ENCODE measurements at places on chromosomes 6 and 20. TPM values are rescaled to one million over a fixed set of nuclear protein-coding genes. Genes with fewer than 3 reads are reported as not detected.

DNA sequence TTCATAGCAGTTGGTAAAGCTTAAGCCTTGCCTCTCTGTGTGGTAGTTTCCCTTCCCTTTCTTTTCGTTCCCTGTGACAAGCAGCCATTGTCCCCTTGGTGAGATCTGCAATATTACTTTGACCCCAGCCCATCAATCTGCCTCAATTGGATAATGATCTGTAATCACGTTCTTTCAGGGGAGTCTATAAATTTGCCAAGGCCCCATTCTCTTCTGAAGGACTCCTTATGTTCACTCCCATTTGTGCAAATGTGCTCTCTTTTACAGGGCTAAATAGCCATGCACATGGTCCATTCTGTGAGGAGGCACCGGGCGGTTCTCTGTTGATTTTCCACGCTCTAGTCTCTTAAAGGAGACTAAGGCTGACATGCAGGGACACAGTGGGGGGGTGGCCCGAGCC, 660.4 kb upstream of the SLC35B3 start:
- no peaks in the 10 kb centered on the region for H3K27me3 ChIP-seq
- H3K27ac ChIP-seq = no peak overlapping the region
- H3K36me3 ChIP-seq = no peaks in the 10 kb centered on the region
- no peak overlapping the region for H3K4me3 ChIP-seq

Gene SNX21
- 18.3 TPM for total RNA-seq

- H3K36me3 ChIP-seq = no peaks in the 10 kb centered on the region
- H3K27me3 ChIP-seq = no peaks in the 10 kb centered on the region
- peak overlapping the region; percentile 92 for H3K4me3 ChIP-seq
- H3K4me1 ChIP-seq = no peaks in the 10 kb centered on the region
- peak; percentile 30 for DNase-seq
These were observed 42.4 kb downstream of the POPDC3 start for GRCh38 chr6:105137388-105137787.

DNA sequence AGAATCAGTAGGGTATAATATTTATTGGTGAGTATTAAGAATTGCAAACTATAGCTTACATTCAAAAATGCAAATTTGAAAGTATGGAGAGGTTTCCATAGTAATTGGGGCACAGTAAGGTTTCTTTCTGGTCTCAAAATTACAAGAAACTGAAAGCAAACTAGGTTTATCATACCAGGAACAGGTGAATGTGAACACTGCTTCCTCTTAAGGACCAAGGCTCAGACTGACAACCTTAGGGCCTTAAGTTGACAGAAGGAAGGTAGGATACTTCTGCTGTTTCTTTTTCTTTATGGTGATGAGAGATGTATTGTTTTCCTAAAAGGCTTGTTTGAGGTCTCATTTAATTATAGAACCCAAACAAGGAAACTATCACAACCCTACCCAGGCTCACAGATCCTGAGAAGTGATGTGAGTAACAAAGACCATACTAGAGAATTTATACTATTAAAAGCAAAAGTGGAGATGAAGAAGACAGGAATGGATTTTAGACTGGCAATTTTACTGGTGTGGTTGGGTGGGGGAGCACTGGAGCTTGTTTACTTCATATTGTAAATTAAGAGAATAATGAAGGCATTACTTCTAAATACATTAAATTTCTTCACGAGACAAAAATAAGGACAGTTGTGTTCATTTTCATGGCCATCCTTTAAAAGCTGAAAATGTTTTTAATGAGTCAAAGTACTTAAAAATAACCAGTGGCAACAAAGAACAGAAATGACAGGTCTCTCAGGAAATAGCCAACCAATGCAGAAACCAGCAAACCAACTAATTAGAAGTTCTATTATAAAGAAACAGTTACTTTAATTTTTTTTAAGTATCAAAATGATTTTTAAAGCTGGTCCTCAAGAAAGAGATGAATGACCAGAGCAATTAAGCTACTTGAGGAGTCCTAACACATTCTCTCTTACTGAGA, 21.3 kb downstream of the STAU1 start:
- H3K4me3 ChIP-seq = no peak overlapping the region
- no peaks in the 10 kb centered on the region for H3K27me3 ChIP-seq
- DNase-seq = no peak

Gene KCNB1
- total RNA-seq = 2.6 TPM

Gene ARG1
- total RNA-seq = not detected

DNA sequence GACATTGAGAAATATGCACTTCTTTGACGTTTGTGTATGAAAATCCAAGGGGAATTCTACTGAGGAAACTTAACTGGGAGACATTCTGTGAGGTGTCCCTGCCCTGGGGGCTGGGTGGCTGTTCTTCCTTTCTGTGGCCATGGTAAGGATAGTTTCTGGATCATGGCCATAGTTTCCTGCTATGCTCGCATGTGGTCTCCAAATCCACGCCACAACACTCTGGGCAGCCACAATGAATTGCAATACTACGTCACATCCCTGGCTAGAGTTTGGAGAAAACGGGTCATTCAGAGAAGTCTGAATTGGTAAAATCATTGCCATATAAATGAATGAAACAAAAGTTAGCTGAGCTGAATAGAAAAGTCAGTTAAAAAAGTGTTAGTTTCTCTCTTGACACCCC, 230.6 kb downstream of the UTRN start:
- no peaks in the 10 kb centered on the region for H3K27me3 ChIP-seq
- H3K4me1 ChIP-seq = no peaks in the 10 kb centered on the region
- H3K36me3 ChIP-seq = peaks cover 23% of the 10 kb centered on the region
- no peak for DNase-seq

GRCh38 chr6:35810971-35811698, 6.0 kb downstream of the LHFPL5 start:
- H3K27me3 ChIP-seq = peaks cover 14% of the 10 kb centered on the region
- H3K27ac ChIP-seq = no peak overlapping the region
- DNase-seq = no peak
- H3K4me1 ChIP-seq = no peaks in the 10 kb centered on the region
- no peaks in the 10 kb centered on the region for H3K36me3 ChIP-seq

Gene ELOVL4
- 0.09 TPM for total RNA-seq

Gene CD24
- total RNA-seq = not detected

DNA sequence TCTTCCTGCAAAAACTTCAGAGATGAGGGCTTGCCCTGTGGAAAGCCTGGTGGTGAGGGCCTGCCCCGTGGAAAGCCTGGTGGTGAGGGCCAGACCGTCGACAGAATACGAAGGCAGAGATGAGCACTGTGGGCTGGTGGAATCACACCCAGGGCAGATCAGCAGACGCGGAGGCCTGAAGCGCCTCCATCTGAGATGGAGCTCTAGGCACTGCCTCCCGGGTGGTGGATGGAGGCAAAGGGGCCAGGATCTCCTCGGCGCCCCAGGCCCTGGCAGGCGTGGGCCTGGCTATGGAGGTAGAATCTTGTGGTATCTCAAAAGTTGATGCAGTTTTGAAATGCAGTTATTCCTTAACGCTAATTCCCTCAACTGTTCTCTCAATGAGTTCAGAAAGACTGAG, 104.8 kb downstream of the PSMB1 start:
- H3K4me3 ChIP-seq = no peak overlapping the region
- no peaks in the 10 kb centered on the region for H3K36me3 ChIP-seq
- H3K4me1 ChIP-seq = no peaks in the 10 kb centered on the region
- DNase-seq = no peak
- no peak overlapping the region for H3K27ac ChIP-seq
- no peaks in the 10 kb centered on the region for H3K27me3 ChIP-seq

Gene BPIFB1
- not detected for total RNA-seq

DNA sequence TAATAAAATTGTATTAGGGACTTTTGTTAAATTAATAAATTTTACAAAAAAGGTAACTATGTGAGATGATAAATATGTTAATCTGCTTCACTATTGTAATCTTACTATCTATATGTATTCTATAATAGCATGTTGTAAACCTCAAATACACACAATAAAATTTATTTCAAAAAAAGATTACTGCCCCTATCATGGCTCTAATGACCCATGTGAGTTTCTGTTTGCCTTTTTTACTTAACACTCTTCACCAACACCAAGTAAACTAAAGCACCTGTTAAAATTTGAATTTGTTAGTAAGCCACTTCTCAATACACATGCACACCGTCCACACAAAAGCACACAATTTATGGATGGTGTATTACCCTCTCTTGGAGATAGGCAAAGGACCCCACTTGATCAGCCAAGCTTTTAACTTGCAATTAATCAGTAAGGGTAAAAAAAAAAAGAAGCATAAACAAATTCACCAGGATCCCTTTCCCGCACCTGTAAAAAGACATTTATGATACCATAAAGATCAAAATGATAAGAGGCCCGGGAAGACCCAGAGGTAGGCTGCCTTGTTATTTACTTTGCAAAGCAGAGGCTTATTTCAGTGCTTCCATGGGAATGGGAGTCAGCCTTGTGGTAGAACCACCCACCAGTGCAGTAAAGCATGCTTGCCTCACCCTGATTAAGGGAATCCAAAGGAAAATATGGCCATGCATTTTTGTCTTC, 28.6 kb upstream of the PKHD1 start:
- no peaks in the 10 kb centered on the region for H3K4me1 ChIP-seq
- no peaks in the 10 kb centered on the region for H3K36me3 ChIP-seq
- no peak for DNase-seq
- H3K27ac ChIP-seq = no peak overlapping the region

- no peak overlapping the region for H3K27ac ChIP-seq
- no peaks in the 10 kb centered on the region for H3K4me1 ChIP-seq
- peak; percentile 63 for DNase-seq
- peaks cover 9% of the 10 kb centered on the region for H3K27me3 ChIP-seq
- H3K36me3 ChIP-seq = no peaks in the 10 kb centered on the region
These were observed 9.5 kb downstream of the C20orf202 start for GRCh38 chr20:1212607-1213396.

Gene ARFGEF3
- total RNA-seq = 8.0 TPM

- H3K27ac ChIP-seq = no peak overlapping the region
- H3K27me3 ChIP-seq = no peaks in the 10 kb centered on the region
- no peaks in the 10 kb centered on the region for H3K4me1 ChIP-seq
- DNase-seq = no peak
These were observed 19.9 kb downstream of the GLYATL3 start for GRCh38 chr6:49519660-49520059.

- peak; percentile 68 for DNase-seq
- H3K4me1 ChIP-seq = peaks cover 94% of the 10 kb centered on the region
- peak overlapping the region; percentile 36 for H3K4me3 ChIP-seq
- H3K27me3 ChIP-seq = peaks cover 4% of the 10 kb centered on the region
- H3K36me3 ChIP-seq = no peaks in the 10 kb centered on the region
- H3K27ac ChIP-seq = peak overlapping the region; percentile 97
These were observed 8.7 kb downstream of the LAMA5 start for GRCh38 chr20:62358171-62359042.

DNA sequence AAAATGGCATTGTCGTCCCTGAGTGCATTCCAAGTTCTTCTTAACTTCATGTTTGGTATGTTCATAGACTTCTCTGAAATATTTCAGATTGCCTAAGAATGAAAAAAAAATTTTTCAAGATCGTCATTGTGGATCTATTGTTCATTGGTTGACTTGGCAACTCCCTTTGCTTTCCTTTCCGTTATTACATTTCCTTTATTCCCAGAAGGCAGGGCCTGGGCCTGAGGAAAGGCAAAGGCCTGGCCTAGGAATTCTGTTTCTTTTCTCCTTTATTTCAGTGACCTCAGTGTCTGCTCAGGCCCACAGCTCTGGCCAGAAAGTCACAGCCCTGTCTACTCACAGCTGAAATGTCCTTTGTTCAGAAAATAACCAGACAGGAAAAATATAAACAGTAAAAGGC, 401.6 kb upstream of the PLCB4 start:
- H3K4me1 ChIP-seq = peaks cover 9% of the 10 kb centered on the region
- no peaks in the 10 kb centered on the region for H3K36me3 ChIP-seq
- no peaks in the 10 kb centered on the region for H3K27me3 ChIP-seq
- DNase-seq = peak; percentile 43
- H3K4me3 ChIP-seq = no peak overlapping the region
- H3K27ac ChIP-seq = peak overlapping the region; percentile 62

Gene WFDC5
- not detected for total RNA-seq

Gene GPLD1
- 0.85 TPM for total RNA-seq
